ENCODE measurements at places on chromosomes 5 and 9.

- DNase-seq, result no peak
These were observed 33.9 kb downstream of the PSMB7 start for GRCh38 chr9:124381170-124381945.

GRCh38 chr9:31848505-31849285 is 535.7 kb upstream of the ACO1 start:
- no peak for DNase-seq

DNA sequence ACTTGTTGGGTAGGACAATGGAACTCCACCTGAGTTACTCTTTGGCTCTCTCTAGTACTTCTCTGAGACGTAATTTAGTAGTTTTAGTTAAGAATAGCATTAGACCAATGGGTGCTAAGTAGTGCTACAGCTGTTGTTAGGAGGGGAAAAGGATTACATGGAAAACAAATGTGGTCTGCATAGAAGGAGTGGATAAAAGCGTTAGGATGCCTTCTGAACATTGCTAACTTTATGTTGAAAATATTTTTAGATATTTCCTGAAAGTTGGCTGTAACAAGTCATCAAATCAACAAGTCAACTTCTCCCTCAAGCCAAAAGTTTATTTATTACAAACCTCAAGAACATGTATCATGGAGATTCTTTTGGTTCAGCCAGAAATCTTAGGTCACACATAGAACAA is 409.5 kb upstream of the MEF2C start:
- no peak for DNase-seq

DNA sequence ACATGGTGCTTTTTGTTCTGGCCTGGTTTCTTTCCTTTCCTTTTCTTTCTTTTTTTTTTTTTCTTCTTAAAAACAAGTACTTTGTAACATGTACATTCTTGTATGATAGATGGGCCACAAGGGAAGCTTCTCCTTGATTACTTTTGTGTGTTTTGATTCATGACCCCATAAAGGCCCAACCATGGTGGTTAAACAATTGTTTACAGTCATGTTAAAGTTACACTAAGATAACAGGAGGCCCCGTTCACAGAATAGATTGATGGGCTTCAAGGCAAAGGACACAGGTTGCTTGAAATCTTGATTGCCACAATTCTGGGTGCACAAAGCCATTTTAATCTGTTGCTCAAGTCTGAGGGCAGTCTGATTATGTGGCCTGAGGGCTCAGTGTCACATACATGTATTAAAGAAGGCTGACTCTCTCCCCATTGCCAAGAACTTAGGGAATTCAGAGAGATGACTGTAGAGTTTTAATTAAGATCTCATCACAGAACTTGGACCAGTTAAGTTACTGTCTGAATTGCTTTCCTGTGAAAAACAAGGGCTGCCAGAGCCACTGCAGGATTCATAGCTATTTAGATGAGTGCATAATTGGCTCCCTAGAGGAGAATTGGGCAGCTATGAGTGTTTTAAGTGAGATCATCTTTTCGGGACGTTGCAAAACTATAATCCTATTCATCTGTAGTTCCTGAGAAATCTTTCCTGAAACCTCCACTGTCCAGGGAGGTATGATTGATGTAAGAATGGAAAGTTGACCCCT is 163.4 kb downstream of the TLE4 start:
- no peak for DNase-seq

GRCh38 chr5:14505310-14506139 is 76.1 kb upstream of the OTULINL start:
- no peak for DNase-seq

- no peak for DNase-seq
These were observed 20.7 kb upstream of the ZNF782 start for GRCh38 chr9:96874947-96875460.

Measured in omental fat pad (tissue), 4 donors.